ENCODE measurements at places on chromosomes 6 and 20.

DNA sequence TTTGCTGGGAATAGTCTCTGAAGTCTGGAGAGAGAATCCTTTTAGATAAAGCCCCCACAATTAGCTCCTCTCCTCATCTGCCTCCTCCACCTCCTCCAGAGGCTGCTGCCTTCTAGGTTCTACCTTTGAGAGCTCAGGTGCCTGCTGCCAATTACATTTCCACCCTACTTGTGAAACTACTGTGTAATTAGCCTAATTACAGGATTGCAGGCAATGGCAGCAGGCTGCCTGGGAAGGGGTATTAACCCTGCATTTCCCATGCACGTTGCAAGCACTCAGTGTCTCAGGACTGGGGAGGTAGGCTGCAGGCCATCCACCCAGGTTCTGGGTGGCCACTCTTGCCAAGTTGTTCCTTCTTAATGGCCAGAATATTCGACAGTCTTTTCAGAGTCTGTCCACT, 215.6 kb upstream of the ZNF217 start:
- no peak for DNase-seq

- no peak for DNase-seq
Measured at GRCh38 chr20:34190262-34190661, 51.0 kb upstream of the ASIP start.

DNA sequence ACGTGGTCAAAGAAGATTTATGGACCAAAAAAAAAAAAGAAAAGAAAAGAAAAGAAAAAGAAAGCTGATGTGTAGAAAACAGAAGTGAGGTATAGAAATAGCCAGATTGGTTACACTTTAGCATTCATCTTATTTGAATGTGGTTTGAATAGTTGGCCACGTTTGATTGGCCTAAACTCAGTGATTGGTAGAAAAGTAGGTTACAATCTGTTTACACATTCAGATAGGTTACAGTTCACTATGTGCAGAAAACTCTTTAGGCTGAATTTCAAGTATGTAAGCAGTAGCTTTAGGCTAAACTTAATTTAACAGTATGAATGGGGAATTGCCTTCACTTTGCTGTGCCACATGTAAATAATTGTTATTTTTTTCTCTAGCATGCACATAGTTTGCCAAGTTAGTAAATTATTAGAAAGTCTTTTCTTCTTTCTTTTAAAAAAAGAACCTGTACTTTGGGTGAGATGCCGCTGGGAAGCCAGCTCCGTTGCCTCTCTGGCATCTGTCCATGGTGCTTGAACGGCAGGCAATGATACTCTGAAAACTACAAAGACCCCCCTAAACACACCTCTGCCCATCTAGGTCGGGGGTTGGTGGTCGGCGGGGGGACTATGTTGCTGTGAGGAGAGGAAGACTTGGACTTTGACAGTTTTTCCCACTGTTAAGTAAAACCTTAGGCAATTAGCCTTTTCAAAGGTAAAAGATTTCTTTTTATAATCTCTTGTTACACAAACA, 173.0 kb downstream of the AIG1 start:
- DNase-seq, result no peak

- DNase-seq, result no peak
Measured at GRCh38 chr6:104983776-104984175, 26.9 kb downstream of the LIN28B start.

DNA sequence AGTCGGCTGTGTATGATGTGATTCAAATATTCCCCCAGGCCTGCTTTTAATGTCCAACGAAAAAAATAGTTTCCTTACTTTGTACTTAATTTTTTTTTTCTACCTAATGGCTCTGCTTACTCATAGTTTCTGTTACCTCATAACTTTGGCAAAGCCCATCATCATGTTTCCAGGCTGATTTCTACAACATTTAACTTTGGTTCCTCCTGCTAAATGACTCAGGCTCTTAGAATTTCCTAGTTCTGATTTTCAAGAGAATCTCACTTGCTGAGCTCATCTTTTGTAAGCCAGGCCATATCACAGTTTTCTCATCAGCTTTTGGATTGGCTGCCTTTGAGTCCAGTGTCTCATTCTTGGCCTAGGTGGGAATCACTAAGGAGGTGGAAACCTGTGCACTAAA, 323.1 kb downstream of the HDGFL1 start:
- no peak for DNase-seq

DNA sequence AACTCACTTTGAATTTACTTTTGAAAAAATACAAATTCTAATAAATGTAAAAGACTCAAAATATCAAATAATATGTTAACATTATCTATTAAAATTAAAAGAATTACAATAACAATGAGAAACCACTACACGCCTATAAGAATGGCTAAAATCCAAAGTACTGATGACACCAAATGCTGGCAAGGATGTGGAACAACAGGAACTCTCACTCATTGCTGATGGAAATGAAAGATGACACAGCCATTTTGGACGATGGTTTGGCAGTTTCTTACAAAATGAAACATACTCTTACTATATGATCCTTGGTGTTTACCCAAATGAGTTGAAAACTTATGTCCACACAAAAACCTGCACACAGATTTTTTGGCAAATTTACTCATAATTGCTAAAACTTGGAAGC, 15.6 kb upstream of the STX11 start:
- DNase-seq, result no peak

DNA sequence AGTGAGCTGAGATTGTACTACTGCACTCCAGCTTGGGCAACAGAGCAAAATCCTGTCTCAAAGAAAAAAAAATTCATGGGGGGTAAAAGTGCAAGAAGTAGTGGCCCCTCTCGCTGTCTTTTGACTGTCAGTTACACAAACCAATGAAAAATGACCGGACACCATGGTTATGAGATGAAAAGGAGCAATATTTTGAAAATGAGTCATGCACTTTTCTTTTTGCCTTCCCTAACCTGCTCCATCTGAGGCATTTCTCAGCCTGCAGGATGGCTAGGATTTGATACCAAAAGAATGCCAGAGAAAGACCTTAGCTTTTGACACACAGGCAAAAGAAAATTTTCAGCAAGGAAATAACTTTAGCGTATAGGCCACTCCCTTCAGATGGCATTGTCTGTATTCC, 181.7 kb upstream of the ARID1B start:
- DNase-seq, result no peak

GRCh38 chr6:54737247-54737646, 109.3 kb upstream of the FAM83B start:
- DNase-seq, result no peak

DNA sequence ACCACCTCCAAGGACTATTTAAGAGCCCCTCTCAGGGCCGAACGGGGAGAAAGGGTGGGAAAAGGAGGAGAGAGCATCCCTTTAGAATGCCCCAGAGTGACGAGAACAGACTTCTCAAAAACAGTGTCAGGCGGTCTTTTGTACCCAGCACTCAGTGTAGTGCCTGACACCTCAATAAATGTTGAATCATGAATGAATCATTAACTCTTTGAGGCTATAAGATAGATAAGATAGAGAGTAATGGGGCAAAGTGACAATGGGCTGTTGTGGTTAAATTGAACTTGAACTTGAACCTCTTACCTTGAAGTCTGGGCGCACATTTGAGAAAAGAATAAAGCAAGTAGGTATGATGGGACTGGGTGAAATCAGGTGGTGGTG, 7.4 kb downstream of the TCF21 start:
- DNase-seq, result no peak

GRCh38 chr20:31815408-31816188, 3.6 kb upstream of the MYLK2 start:
- no peak for DNase-seq

DNA sequence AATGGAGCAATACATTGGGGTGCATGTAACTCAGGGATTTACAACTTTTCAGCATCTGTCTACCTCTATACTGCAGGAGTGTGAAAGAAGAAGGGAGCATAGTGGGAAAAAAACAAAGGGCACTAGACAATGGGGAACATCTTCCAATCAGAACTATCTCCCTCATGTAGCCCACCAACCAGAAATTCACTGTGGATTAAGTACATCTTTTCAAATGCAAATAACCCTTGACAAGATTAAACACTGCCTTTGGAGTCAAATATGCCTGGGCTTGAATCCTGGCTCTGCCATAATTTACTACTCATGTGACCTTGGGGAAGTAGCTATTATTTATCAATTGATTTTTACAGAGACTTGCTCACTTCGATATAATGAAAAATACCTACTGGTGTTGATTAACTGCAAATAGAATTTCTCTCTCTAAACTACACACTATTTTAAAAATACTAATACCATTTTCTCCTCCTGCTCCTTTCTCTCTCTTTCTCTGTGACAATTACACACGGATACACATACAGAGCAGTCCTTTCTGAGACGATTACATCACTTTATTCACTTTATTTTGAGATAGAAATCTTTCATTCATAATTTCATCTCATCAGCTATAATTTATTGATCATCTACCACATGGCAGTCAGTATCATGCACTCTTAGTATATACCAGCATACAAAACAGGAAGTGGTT, 783.7 kb downstream of the FRK start:
- no peak for DNase-seq

GRCh38 chr6:23654745-23655144, 471.3 kb upstream of the NRSN1 start:
- no peak for DNase-seq

DNA sequence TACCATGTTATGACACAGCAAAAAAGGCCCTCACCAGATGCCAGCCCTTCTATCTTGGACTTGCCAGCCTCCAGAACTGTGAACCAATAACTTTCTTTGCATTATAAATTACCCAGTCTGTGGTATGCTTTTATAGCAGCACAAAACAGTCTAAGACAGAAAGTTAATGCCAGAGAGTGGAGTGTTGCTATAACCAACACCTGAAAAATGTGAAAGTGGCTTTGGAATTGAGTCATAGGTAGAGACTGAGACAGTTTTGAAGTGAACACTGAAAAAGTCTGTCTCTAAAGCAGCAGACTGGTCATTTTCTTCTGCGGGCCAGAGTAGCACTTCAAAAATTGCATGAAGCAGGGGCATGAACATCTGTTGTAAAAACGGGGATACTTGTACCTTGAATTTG, 28.0 kb upstream of the ASIP start:
- DNase-seq, result no peak

GRCh38 chr6:160102956-160103824, 18.4 kb upstream of the SLC22A1 start:
- no peak for DNase-seq

GRCh38 chr20:5968462-5968861, 18.0 kb downstream of the MCM8 start:
- no peak for DNase-seq

- DNase-seq, result no peak
Measured at GRCh38 chr6:1802491-1803395, 193.0 kb downstream of the FOXC1 start.

DNA sequence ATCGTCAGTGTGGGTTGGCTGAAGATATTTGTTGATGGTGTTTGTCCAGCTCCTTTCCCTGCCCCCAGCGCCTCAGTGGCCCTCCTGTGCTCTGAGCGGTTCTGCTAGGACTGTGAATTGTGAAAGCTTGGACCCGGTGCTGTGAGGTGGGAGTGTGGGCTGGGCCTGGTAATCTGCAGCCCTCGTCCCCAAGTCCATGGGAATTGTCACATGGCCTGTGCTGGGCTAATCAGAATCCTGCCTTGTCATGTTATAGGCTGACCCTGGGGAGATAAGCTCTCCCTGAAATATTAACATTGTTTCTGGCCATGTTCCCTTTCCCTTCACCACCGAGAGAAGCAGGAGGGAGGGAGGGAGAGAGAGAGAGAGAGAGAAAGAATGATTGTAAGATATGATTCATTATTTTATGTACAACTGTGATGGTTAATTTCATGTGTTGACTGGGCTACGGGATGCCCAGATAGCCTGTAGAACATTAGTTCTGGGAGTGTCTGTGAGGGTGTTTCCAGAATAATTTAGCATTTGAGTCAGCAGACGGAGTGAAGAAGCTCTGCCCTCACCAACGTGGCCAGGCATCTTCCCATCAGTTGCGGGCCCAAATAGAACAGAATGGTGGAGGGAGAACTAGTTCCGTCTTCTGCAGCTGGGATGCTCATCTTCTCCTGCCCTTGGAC, 62.4 kb downstream of the TFAP2C start:
- no peak for DNase-seq
